Activated T-helper 17 cell treated with anti-CD3 and anti-CD28 coated beads, Interleukin-2, amount 50 U/mL, for 72 hours (primary cell): ENCODE measurements at places on chromosomes 3 and 15. TPM values are rescaled to one million over a fixed set of nuclear protein-coding genes. Genes with fewer than 3 reads are reported as not detected.
A peak's percentile ranks its signal among the peaks of the same experiment; 100 is the strongest.

PPARG gene
- total RNA-seq: 1.5 TPM

MORC1 gene
- 0.11 TPM for total RNA-seq

KNG1 gene
- not detected for total RNA-seq

MYLK gene
- not detected for total RNA-seq

TEX264 gene
- total RNA-seq: 43.4 TPM

WDR93 gene
- not detected for total RNA-seq

GRCh38 chr3:132963786-132964185, 74.4 kb upstream of the TMEM108 start:
- ATAC-seq: no peak
- H3K4me1 ChIP-seq: no peaks in the 10 kb centered on the region

- no peaks in the 10 kb centered on the region for H3K27me3 ChIP-seq
- ATAC-seq: no peak
- peaks cover 37% of the 10 kb centered on the region for H3K36me3 ChIP-seq
- no peak overlapping the region for H3K4me3 ChIP-seq
- H3K4me1 ChIP-seq: peaks cover 54% of the 10 kb centered on the region
- H3K27ac ChIP-seq: no peak overlapping the region
Observed at GRCh38 chr15:78454992-78455391, 17.0 kb downstream of the IREB2 start.

- ATAC-seq: no peak
- H3K36me3 ChIP-seq: peaks cover 18% of the 10 kb centered on the region
- H3K4me1 ChIP-seq: no peaks in the 10 kb centered on the region
- H3K27ac ChIP-seq: no peak overlapping the region
- H3K27me3 ChIP-seq: no peaks in the 10 kb centered on the region
Observed at GRCh38 chr3:45442679-45443253, 54.4 kb downstream of the LARS2 start.

DNA sequence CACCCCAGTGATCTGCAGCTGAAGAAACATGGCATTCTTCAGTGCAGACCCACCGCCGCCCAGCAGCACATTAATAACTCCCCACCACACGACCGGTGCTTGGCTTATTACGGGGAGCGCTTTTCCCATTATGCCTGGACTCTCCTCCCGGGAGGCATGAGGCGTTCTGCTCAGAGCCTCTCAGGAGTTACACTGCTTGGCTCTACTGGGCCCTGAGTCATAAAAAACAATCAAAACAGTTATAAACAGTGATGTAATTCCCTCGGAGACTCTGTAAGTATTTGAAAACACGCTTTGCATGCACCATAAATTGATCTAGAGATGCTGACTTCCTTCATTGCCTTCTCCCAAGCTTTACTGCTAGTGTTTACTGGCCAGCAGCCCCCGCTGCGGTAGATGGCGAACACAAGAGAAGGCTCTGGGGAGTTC, 77.1 kb upstream of the SNRPA1 start:
- H3K27me3 ChIP-seq: peaks cover 8% of the 10 kb centered on the region
- ATAC-seq: no peak
- H3K27ac ChIP-seq: no peak overlapping the region
- no peaks in the 10 kb centered on the region for H3K4me1 ChIP-seq

DNA sequence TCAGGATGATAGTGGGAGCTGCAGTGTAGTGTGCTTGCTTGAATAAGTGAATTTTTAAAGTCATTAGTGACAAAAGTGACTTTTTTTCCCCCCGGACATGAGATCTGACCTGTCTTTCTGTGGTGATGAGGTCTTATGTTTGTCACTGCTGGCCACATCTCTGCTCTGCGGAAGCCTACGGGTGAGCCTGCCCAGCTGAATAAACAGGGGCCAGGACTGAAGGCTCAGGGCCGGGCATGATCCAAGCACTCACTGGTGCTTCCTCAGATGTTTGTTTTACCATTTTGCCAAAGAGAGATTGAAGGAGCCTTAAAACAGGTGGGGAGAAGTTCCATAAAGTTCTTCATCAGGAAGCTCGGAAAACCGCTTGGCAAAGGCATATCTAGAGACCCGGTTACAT, 35.0 kb downstream of the RPL39L start:
- H3K27me3 ChIP-seq: no peaks in the 10 kb centered on the region
- H3K4me3 ChIP-seq: no peak overlapping the region
- ATAC-seq: no peak
- H3K36me3 ChIP-seq: no peaks in the 10 kb centered on the region
- no peak overlapping the region for H3K27ac ChIP-seq

- no peaks in the 10 kb centered on the region for H3K4me1 ChIP-seq
- no peak overlapping the region for H3K4me3 ChIP-seq
- peaks cover 22% of the 10 kb centered on the region for H3K27me3 ChIP-seq
Observed at GRCh38 chr15:60328852-60329443, 68.8 kb downstream of the ANXA2 start.

- H3K27ac ChIP-seq: no peak overlapping the region
- H3K4me3 ChIP-seq: no peak overlapping the region
- H3K27me3 ChIP-seq: no peaks in the 10 kb centered on the region
- no peaks in the 10 kb centered on the region for H3K4me1 ChIP-seq
- no peak for ATAC-seq
Observed at GRCh38 chr3:86954226-86954625, 36.7 kb downstream of the VGLL3 start.

GRCh38 chr15:87863152-87863551, 393.4 kb downstream of the NTRK3 start:
- no peak overlapping the region for H3K27ac ChIP-seq
- no peak for ATAC-seq
- peaks cover 16% of the 10 kb centered on the region for H3K27me3 ChIP-seq
- no peaks in the 10 kb centered on the region for H3K4me1 ChIP-seq
- H3K36me3 ChIP-seq: no peaks in the 10 kb centered on the region
- no peak overlapping the region for H3K4me3 ChIP-seq

- no peak overlapping the region for H3K27ac ChIP-seq
- no peaks in the 10 kb centered on the region for H3K36me3 ChIP-seq
- H3K27me3 ChIP-seq: peaks cover 31% of the 10 kb centered on the region
- no peak overlapping the region for H3K4me3 ChIP-seq
- no peak for ATAC-seq
Observed at GRCh38 chr15:48102167-48102566, 18.6 kb upstream of the SLC24A5 start.

DNA sequence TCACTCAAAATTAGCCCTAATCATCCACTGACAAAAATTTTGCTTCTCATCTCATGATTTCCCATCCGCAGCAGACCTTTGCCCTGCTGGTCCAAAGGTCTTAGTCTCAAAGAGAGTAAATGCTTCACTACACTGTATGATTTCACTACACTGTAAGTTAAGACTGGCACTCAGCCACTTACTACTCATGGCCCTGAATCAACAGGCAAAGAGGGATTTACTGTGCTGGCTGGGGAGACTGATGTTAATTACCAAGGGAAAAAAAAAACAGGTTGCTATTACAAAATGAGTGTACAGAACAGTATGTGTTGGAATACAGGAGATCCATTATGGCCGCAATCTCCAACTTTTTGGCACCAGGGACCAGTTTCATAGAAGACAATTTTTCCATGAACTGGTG, 214.8 kb downstream of the ZMAT3 start:
- peaks cover 6% of the 10 kb centered on the region for H3K27me3 ChIP-seq
- no peaks in the 10 kb centered on the region for H3K36me3 ChIP-seq

DNA sequence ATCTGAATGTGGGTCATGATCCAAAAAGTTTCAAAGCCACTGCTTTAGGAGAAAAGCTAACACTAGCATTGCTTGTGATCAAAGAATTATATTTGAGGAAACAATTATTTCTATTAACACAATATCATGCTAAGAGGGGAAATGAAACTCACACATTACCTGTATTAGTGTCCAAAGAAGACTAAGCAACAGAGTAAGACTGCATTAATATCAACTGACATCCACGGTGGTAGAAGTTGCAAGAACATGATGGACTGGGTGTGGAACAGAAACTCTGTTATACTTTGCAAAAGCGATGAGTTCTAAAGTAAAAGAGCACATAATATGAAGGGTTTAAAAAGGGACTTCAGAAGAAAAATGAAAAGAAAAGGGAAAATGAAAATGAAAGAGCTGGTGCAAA, 648.3 kb upstream of the NECTIN3 start:
- no peak overlapping the region for H3K27ac ChIP-seq
- H3K27me3 ChIP-seq: no peaks in the 10 kb centered on the region
- no peaks in the 10 kb centered on the region for H3K4me1 ChIP-seq
- no peak for ATAC-seq

- H3K27me3 ChIP-seq: peaks cover 4% of the 10 kb centered on the region
- peak overlapping the region; percentile 84 for H3K4me3 ChIP-seq
- peak; percentile 85 for ATAC-seq
- no peaks in the 10 kb centered on the region for H3K36me3 ChIP-seq
- peaks cover 15% of the 10 kb centered on the region for H3K4me1 ChIP-seq
- peak overlapping the region; percentile 97 for H3K27ac ChIP-seq
Observed at GRCh38 chr15:34993412-34993811, 5.3 kb upstream of the ZNF770 start.

- peaks cover 21% of the 10 kb centered on the region for H3K4me1 ChIP-seq
- peak overlapping the region; percentile 96 for H3K4me3 ChIP-seq
- ATAC-seq: no peak
- no peaks in the 10 kb centered on the region for H3K27me3 ChIP-seq
- H3K27ac ChIP-seq: peak overlapping the region; percentile 36
- peaks cover 47% of the 10 kb centered on the region for H3K36me3 ChIP-seq
Observed at GRCh38 chr3:88061746-88062145, 2.7 kb downstream of the ZNF654 start.

- ATAC-seq: no peak
- no peaks in the 10 kb centered on the region for H3K4me1 ChIP-seq
- no peak overlapping the region for H3K27ac ChIP-seq
- no peak overlapping the region for H3K4me3 ChIP-seq
- H3K27me3 ChIP-seq: peaks cover 14% of the 10 kb centered on the region
Observed at GRCh38 chr3:11206316-11206715, 52.0 kb downstream of the HRH1 start.

DNA sequence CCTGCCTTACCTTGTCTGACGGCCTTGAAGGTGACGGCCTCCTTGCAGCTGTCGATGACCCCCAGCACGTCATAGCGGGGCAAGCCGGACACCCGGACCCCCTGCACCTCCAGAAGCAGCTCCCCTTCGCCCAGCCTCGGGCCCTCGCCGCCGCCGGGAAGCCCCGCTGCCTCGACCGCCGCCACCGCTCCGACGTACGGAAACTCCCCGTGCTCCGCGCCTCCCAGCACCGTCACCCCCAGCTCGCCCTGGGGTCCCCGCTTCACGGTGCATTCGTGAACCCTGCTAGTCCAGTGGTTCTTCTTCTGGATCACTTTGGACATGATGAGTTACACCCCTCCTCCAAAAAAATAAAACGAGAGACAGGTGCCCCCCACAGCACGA, 740 bp downstream of the MAGI1 start:
- ATAC-seq: no peak
- no peaks in the 10 kb centered on the region for H3K36me3 ChIP-seq
- peak overlapping the region; percentile 69 for H3K4me3 ChIP-seq
- no peaks in the 10 kb centered on the region for H3K4me1 ChIP-seq
- H3K27me3 ChIP-seq: peaks cover 66% of the 10 kb centered on the region

DNA sequence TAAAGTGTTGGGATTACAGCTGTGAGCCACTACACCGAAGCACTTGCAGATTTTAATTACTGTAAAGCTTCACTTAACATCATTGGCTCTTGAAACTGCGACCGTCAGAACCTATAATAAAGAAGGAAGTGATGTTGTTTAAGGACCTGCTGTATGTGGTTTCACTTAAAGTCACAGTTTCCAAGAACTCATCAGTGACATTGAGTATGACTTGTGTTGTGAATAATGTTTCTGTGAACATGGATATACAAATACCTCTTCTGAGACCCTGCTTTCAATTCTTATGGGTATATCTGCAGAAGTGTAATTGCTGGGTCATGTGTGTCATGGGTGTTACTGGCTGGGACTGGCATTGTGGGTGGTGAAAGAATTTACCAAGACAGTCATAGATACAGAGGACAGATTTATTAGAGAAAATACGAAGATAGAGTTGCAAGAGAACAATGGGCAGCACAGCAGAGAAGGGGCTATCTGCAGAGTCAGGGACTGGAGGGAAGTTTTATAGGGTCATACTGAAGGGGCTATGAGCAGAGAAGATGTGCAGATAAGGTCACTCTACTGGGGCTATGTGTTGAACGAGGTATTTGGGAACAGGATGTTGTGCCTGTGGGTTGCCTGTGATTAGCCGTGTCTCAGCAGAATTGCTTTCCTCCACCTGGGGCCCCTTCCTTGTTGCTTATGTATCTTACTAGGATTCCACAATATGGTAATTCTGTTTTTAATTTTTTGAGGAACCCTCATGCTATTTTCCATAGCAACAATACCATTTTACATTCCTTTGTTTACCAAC, 4.5 kb downstream of the NDUFB5 start:
- H3K27ac ChIP-seq: peak overlapping the region; percentile 99
- peak; percentile 82 for ATAC-seq
- H3K27me3 ChIP-seq: no peaks in the 10 kb centered on the region
- peaks cover 43% of the 10 kb centered on the region for H3K36me3 ChIP-seq
- peak overlapping the region; percentile 90 for H3K4me3 ChIP-seq

- peaks cover 46% of the 10 kb centered on the region for H3K4me1 ChIP-seq
- H3K27me3 ChIP-seq: no peaks in the 10 kb centered on the region
- peak overlapping the region; percentile 36 for H3K27ac ChIP-seq
Observed at GRCh38 chr3:171348121-171348520, 112.1 kb downstream of the TNIK start.

DNA sequence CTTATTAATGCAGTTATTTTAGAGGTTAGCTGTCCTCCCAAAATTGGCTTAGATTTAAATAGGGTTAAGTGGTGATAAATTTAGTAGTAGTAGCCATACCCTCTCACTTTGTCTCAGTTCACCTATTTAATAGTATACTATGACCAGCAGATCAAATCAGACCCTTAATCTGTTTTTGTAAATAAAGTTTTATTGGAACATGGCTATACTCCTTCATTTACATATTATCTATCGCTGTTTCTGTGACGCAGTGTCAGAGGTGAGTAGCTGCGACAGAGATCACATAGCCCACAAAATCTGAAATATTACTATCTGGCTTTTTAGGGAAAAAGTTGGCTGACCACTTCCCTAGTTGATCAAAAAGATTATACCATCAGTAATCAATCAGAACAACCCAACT, 113.2 kb downstream of the FILIP1L start:
- no peak overlapping the region for H3K27ac ChIP-seq
- H3K27me3 ChIP-seq: no peaks in the 10 kb centered on the region
- ATAC-seq: no peak
- H3K4me3 ChIP-seq: no peak overlapping the region
- H3K4me1 ChIP-seq: peaks cover 11% of the 10 kb centered on the region
- peaks cover 2% of the 10 kb centered on the region for H3K36me3 ChIP-seq

- no peaks in the 10 kb centered on the region for H3K36me3 ChIP-seq
- H3K27ac ChIP-seq: no peak overlapping the region
- H3K27me3 ChIP-seq: peaks cover 13% of the 10 kb centered on the region
- H3K4me1 ChIP-seq: no peaks in the 10 kb centered on the region
Observed at GRCh38 chr15:75090388-75090734, 67.0 kb downstream of the PPCDC start.
